ENCODE measurements at places on chromosomes 4 and X.

GRCh38 chrX:66680451-66680850, 41.6 kb upstream of the EDA2R start:
- no peak for DNase-seq

GRCh38 chrX:140057001-140057411, 91.7 kb upstream of the CXorf66 start:
- peak; percentile 48 for DNase-seq

DNA sequence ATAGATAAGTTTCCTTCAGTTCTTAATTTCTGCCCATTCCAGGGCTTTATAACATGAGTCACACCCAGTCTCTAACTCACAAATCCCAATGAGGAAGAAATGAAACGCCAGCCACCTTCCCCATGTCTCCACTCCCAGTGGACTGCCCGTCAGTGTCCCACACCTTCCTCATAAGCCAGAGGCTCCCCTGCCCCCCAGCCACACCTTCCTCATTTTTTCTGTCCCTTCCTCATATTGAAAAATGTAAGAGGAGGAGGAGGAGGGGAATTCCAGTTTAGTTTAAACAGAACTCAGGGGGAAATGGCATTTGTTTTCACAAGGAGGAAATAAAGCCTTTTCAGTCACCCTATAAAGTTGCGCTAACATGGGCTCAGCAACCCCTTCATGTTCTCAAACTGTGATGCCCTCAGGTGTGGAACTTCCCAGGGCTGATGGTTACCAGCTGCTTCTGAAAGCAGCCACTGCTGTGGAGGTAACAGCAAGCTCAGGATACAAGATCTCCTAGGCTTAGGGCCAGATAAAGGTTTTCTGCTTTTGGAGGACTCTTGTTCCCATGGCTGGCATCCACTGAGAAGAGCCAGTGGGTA, 97.8 kb downstream of the PARM1 start:
- no peak for DNase-seq

DNA sequence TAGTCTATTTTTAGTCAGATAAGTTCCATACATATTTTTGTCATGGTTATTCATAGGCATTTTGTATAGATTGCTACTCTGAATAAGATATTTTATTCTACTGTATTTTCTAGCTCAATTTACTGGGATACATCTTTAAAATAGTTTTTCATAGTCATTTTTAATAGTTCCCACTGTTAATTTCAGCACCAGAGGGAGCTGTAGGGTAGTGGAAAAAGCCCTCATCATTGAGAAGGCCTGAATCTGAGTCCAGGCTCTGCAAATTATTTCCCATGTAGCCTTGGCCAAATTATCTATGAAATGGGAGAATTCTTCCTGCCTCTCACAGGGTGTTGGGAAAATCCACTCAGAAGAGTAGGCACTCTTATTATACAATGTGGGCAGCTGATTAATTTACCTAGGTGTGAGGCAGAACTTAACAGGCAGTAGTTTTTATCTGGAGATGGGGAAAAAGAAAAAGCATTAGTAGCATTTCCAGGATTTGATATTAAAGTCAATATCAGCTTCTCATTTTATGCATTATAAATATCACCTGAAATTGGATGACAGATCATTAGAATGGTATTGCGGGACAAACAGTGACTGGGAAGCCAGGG, 102.9 kb upstream of the PAQR3 start:
- no peak for DNase-seq

- peak; percentile 5 for DNase-seq
Observed at GRCh38 chr4:108492816-108493595, 127.4 kb upstream of the RPL34 start.

Data from T-helper 9 cell (primary cell).